ENCODE measurements at places on chromosomes 12 and 14. TPM values are rescaled to one million over a fixed set of nuclear protein-coding genes. Genes with fewer than 3 reads are reported as not detected.

PRPH gene
- total RNA-seq: not detected

UNC79 gene
- total RNA-seq: not detected

INSM2 gene
- 0.08 TPM for total RNA-seq

DEPDC4 gene
- total RNA-seq: 1.1 TPM

KRT74 gene
- not detected for total RNA-seq

RNF212B gene
- total RNA-seq: not detected

PLEKHG7 gene
- total RNA-seq: 0.13 TPM

NELL2 gene
- total RNA-seq: not detected

- DNase-seq: no peak
Observed at GRCh38 chr12:29639893-29640495, 142.5 kb upstream of the OVCH1 start.

DNA sequence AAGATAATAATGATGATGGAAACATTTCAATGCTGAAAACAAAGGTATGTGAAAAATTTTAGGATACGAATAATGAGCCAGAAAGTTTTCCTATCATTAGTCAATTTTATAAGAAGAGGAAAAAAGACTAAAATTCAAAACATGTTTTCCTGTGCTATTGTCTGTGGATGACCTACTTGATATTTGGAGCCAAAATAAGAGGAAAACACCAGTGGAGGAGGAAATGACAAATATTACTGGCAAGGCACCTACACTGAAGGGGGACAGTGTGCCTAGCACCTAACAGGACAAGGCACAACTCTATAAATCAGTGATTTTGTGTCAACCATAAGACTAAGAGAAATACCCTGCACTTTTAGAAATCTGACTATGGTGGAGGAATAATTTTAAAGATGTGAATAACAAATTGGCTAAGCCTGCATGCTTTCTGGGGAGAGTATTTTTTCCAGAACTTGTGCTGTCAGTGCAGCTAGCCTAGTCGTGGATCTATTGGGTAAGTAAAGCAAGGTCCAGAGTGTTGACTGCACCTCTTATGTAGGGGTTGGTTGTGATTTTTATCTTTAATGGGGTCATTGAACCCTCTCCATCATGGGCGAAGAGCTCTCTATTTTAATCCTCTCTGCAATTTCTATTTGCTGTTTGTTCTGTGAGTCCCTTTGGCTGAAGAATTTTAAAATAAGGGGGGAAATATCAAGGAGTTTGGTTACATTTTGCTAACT lies 398.0 kb downstream of the TMTC2 start:
- no peak for DNase-seq

DNA sequence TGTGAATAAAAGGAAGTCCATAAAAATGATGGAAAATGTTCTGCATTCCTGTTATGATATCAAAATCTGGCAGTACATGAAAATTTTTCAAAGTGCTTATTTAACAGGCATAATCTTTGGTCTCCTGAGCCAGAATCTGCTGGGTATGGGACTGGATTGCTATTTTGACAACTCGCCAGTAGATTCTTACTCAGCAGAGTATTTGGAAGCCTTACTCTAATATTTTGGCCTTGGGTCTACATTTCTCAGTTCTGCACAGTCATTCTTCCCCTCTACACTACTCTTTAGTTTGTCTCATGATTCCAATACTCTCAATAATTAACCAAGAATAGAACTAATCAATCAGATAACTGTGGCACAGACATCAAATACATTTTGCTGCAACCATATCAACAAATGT lies 1.1 kb upstream of the SLCO1B1 start:
- no peak for DNase-seq

- DNase-seq: no peak
Observed at GRCh38 chr12:93060666-93061472, 131.8 kb upstream of the EEA1 start.

DNA sequence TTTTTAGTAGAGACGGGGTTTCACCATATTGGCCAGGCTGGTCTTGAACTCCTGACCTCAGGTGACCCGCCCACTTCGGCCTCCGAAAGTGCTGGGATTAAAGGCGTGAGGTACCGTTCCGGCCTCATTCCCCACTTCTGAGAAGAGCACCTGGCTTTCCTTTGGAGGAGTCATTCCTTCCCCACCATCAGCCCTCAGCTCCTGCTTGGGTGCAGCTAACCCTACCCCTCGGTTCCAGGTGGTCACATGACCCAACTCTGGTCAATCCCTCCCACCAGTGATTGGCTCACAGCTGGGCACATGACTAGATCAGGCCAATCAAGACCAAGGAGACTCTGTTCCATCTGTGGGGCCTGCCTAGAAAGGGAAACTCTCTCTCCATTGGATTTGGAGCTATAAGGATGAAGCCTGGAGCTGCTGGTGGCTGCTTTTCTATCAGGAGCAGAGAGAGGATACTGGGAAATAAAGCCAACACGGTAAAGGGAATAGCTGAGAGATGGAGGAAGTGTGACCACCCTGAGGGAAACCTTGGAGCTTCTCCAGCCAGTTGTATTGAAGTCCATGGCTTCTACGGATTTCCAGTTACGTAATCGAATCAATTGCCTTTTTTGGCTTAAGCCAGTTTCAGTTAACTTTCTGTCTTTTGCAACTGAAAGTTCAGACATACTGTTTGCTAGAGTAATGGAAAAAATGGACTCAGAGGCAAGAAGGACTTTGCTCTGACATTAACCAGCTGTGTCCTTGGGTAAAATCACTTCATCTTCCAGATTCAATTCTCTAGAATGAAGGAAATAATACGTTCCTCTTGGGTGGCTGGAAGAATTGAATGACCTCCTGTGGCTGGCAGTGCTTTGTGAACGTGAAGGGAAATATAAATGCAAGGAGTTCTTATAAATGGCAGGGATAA lies 19.7 kb upstream of the IFT81 start:
- DNase-seq: no peak

GRCh38 chr14:80316441-80316840 lies 105.1 kb upstream of the DIO2 start:
- DNase-seq: no peak

DNA sequence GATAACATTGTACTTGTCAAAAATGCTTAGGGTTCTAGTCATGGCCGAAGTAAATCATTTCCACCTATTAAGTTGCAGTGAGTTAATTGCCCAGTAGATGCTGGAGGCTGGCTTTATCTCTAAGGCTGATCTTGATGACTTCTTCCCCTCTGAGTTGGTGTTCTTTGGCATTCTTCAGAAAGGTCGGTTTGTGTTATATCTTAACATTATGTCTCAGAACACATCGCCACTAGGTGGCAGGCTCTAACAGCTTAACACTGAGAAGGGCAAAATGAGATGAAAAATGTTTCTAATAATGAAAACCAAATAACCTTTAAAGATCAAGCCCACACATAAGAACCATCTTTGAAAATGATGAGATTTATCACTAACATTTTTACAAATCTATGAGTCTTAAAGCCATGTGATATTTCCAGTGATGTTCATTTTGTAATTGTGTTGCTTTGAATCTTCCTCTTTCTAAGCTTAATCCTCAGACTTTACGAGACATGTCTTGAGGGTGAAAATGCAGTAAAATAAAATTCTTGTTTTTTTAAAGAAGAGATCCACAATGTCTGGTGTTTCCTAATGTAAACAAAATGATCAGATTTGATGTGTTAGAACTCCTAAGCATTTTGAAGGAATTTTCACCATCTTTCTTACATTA lies 28.6 kb downstream of the SUDS3 start:
- peak; percentile 82 for DNase-seq

- no peak for DNase-seq
Observed at GRCh38 chr14:35320472-35320871, 28.3 kb downstream of the PSMA6 start.

- no peak for DNase-seq
Observed at GRCh38 chr14:88840926-88841325, 16.5 kb downstream of the TTC8 start.

- DNase-seq: no peak
Observed at GRCh38 chr12:109821968-109822367, 11.2 kb downstream of the TRPV4 start.
